Sigmoid colon (tissue), 7 donors: ENCODE measurements at places on chromosomes 11 and 22. TPM values are rescaled to one million over a fixed set of nuclear protein-coding genes. Genes with fewer than 3 reads are reported as not detected.

DNA sequence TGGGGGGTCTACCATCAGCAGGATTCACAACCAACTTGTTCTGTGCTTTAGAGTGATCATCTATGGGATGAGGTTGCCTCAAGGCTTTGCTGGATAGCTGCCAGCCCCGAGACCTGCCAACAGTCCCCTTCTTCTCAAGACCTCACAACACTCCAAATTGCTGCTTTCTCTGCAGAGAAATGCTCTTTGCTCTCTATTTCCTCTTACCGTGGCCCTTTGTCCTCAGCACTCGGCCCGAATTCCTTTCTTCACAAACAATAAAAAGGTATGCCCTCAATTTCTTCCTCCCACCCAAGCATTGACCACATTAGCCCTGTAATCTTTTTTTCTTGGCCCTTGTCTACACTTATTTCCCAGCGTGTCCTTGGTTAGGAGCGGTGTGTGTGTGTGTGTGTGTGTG, 147.4 kb upstream of the SNX19 start:
- DNase-seq: no peak

- DNase-seq: no peak
These were observed 793.3 kb upstream of the ARHGAP42 start for GRCh38 chr11:99893811-99894210.

Gene NDUFS8
- 212 TPM for total RNA-seq

- peak; percentile 53 for DNase-seq
These were observed 30.0 kb downstream of the PACSIN2 start for GRCh38 chr22:42984814-42985530.

GRCh38 chr22:18984564-18984963, 48.5 kb upstream of the PRODH start:
- peak; percentile 50 for DNase-seq

DNA sequence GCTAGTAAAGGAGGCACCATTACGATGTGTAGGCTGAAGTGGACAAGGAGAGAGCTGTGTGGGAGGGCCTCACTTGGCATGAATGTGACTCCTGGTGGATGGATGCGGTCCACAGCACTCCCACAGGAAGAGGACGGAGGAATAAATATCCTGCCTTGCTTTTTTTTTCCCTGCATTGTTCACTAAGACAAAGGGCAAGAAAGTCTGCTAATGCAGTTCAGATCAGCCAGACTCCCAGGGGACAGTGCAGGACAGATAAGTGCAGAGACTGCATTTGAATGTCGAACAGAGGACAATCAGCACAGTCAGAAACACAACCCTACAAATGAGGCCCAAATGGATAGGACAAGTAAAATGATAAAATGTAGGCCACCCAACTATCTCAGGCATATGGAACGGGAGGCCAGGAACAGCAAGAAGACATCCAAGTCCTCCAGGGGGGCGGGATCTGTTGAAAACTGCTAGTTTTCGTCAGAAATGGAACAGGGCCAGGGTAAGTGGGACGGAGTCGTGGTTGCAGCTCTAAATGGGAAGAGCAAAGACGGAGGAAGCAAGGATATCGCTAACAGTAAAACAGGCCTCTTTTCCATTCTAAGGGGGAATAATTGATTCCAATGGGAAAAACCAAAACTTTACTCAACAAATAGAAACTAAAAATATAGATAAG, 25.2 kb upstream of the OR8B8 start:
- no peak for DNase-seq
